Panc1 (cell line): ENCODE measurements at places on chromosomes 2 and 18.

DNA sequence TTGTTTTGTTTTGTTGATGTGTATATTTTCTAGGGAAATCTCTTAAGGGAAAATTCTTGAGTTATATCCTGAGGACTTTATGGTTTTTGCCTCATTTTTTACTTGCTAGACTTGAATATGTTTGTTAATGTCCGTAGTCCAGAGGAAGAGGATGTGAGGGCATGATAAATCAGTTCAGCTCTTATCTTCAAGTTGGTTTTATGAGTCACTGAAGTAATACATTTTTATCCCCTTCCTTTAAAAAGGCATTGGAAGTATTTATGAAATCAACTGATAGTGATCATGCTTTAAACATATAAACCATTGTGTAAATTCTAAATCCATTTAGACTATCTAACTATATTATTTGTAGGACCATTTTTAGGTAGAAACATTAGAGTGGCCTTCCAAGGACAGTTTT, 43.9 kb upstream of the CYBRD1 start:
- no peak for DNase-seq

DNA sequence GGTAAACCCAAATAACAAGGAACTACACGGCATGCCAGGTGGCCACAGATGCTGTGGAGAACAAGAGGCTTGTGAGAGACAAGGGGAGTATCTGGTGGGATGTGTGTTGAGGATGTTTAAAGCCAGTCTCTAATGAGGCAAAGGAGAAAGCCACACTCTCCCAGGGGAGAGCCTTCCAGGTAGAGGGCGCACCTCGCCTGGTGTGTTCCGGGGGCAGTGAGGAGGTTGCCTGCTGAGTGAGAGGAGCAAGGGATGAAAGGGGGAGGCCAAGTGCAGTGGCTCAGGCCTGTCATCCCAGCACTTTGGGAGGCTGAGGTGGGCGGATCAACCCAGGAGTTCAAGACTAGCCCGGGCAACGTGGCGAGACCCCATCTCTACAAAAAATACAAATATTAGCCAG, 16.2 kb downstream of the SAG start:
- DNase-seq, result no peak

DNA sequence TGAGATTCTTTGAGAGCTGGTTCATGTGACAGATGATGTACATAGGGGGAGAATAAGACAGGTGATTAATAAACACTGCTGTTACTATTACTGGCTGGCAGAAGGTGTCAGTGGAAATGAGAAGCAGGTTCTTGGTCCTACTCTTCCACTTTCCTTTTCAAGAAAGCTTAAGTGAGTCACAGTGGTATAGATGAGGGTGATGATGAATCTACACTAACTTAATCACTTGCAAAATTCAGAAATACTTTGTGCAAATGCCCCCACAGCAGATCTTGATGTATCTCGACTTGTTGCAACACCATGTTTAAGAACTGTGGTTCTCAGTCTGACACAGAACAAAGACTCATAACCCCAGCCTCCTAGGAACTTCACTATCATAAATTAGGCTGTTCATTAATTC, 35.9 kb upstream of the MGAT5 start:
- DNase-seq, result no peak

GRCh38 chr2:168594778-168595177, 138.7 kb downstream of the CERS6 start:
- no peak for DNase-seq

DNA sequence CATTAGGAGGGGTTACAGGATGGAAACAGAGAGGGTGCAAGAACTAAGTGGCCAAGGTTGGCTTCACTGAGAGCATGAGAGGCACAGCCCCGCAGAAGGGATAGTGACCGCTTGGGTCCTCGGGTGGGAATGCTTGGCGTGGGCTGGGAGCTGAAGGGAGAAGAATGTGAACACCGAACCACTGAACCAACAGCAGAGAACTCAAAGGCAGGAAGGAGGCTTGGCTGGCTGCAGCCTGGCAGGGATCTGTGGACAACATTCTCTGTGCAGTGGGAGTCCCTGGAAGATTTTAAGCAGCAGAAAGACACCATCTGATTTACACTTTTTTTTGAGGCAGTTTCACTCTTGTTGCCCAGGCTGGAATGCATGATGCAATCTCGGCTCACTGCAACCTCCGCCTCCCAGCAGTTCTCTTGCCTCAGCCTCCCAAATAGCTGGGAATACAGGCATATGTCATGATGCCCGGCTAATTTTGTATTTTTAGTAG, 33.9 kb downstream of the SOWAHC start:
- DNase-seq, result no peak
